ENCODE measurements at places on chromosomes 5 and 9. TPM values are rescaled to one million over a fixed set of nuclear protein-coding genes. Genes with fewer than 3 reads are reported as not detected.

DNA sequence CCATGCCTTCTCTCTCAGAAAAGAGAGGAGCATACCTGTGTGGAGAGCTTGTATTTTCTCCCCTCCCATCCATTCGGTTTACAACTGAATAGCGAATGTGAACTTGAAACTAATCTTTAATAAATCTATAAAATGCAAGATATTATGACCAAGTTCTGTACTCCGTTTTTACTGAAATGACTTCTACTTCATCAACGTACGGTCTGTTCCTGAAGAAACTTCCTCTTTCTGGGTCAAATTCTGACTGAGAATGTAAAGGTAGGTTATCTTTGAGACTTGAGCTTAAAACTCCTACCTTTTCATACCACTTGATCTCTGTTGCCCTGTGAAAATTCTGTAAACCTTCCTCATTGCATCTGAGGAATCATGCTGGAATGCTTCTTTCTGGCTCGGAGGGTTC lies 4.2 kb upstream of the CTNNAL1 start:
- no peak for DNase-seq

DNA sequence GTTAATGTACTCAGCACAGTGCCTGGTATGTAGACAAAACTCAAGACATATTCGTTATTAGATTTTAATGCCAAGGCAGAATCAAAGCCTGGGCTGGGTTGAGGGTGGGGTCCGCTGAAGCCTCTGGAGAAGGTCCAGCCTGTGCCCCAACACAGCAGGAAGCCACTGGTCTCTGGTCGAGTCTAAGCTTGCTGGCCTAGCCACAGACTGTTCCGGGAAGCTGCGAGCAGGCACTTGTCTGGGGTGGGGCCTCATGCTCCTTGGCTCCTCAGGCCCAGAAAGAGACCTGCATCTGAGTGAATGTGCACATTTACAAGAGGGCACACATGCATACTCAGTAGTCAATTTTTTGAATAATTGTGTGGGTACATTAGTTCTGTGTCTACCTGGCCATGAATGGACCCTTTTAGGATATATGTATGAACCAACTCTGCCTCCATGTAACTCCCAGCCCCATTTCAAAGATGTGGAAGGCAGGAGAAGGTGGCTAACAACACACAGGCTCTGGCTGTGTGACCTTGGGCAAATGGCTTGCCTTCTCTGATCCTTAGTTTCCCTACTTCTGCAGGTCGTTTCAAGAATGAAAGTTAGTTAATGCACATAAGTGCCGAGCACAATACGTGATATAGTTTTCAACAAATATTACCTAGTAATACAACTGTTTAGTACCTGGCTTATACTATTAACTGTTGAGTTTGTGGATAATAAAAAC lies 18.3 kb downstream of the FAT2 start:
- no peak for DNase-seq

Gene DDX4
- not detected for total RNA-seq

Gene ENDOG
- total RNA-seq: 22.0 TPM

GRCh38 chr5:122078116-122079110 lies at the start of gene LOX:
Gene LOX, minus strand, starts transcription at chr5:122078259. Its CDS starts 274 bp downstream, at chr5:122077985.
- peak; percentile 88 for DNase-seq

DNA sequence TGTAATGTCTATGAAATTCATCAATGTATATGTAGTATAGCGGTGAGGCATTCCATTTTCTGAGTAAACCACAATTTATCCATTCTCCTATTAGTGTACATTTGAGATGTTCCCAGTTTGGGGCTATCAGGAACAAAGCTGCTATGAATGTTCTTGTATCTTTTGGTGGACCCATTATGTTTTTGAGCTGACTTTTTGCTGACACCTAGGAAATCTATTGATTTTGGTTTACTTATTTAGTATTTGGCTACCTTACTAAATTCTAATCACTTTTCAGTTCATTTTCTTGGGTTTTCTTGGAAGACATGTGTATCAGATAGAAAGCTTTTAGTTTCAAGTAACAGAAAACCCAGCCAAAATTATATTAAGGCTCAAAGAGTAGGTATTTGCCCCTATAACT lies 13.7 kb downstream of the NSG2 start:
- no peak for DNase-seq

- DNase-seq: no peak
Observed at GRCh38 chr5:12099296-12099695, 195.1 kb upstream of the CTNND2 start.

All from HT1080 (cell line).